ENCODE measurements at places on chromosomes 6 and 20.

DNA sequence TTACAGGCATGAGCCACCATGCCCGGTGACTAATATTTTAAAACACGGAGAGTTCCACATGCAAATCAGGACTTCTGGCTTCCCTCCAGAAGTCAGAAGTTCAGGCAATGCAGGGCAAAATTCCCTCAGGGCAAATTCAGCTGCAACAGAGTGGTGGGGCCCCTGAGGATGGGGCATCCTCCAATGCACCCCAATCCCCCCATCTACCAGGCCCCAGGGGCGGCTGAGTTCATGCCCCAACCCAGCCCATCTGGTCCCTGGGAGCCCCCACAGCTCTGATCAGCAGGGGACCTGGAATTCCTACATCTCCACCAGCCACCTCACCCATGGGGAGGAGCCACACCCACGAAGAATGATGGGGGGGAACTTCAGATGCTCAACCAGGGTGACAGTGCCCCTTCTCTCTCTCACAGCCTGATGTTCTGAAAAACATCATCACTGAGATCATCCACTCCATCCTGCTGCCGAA, 22.6 kb downstream of the BPIFB1 start:
- DNase-seq: no peak

- peak; percentile 70 for DNase-seq
These were observed 67.2 kb upstream of the TBC1D7 start for GRCh38 chr6:13395272-13396237.

DNA sequence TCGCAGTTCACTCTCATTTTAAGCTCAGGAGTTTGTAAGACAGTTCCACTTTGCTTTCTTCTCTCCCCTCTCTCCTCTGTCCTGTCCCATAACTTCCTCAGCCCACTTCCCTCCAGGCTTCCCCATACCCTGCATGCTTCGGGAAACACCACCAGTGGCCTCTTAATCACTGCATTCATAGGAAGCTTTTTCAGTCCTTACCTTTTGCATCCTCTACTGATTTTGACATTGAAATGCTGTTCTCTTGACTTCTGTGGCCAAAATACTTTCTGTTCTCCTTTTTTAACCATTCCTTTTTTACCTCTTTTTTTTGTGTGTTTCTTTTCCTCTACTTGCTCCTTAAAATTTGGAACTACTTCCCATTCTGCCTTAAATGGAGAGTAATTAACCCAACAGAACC, 69.7 kb downstream of the HIVEP1 start:
- DNase-seq: no peak

GRCh38 chr20:62553838-62554161, 78.0 kb upstream of the GATA5 start:
- DNase-seq: no peak

DNA sequence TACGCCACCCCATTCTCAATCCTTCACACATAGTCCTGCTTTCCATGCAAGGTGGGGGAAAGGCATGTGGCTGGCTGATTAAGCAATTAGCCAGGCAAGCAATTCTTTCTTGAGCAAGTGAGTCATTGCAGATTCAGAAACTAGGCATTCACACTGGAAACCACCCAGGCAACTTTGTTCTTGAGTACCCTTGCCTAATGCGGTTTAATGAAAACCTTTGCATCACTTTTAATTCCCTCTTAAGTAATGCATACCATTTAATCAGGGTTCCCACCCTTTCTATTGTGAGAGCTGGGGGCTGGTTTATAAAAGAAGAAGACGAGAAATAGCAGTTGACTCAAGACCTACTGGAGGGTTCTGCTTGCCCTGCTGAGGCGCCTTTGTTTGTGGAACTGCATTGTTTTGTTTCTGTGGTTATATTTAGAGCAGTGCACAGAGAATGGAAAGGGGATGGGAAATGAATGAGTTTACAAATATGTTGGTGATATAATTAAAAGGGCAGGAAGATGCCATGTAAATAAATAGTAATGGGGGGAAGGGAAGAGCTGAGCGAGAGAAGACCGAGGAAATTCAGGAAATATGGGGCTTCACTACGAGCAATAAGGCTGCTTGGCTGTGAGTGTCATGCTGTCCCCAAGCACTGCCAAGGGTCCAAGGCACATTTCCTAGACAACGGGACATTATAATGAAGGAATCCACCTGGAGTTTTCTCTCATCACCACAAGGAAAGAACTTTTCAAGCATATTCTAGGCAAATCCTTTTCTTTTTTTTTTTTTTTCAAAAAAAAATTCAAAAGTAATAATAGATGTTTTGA, 48.8 kb upstream of the TSHZ2 start:
- DNase-seq: no peak

DNA sequence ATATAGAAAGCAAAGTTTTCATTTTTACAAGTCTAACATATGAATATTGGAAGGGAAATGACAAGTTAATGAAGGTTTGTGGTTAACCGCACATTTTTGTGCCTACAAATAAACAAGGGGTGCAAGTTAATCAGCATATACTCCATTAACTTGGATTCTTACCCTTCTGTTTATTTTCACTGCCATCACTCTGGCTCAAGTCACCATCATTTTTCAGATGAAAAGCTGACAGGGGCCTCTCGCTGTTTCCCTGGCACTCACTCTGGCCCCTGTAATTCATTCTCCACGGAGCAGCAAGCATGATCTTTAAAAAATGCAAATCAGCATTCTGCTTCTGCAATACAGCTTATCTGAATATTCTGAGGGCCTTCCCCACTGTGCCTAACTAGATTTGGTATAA, 29.8 kb downstream of the APCDD1L start:
- DNase-seq: no peak

GRCh38 chr6:1598433-1598832, 11.3 kb upstream of the FOXC1 start:
- DNase-seq: no peak

DNA sequence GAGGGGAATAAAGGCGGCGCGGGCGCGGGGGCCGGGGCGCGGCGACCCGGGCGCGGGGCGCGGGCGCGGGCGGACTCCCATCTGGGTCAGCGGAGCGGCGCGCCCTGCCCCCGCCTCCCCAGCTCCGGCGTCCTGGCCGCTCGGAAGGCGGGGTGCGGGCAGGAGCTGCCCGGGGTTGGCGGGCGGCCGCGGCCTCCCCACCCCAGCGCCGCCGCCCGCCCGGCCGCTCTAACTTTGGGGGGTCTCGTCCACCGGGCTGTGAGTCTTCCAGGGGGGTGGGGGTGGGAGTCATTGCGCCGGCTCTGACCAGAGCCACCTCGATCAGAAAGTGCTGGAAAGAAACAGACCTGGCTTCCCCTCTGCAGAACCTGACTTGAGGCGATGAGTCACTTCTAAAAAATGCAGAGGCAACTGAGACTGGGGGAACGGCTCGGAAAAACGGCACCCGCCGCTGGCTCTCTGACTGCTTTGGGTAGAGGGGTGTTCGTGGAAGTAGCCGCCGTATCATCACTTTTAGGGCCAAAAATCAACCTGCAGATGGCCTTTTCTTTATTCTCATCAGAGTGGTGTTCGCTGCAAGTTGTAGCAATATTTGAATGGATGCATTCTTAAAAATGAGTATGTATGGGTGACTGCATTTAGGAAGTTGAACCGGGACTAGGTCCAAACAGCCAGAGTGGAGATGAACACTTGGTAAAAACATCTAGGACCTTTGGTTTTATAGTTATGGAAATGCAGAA, 667 bp downstream of the CAP2 start:
- peak; percentile 3 for DNase-seq

- no peak for DNase-seq
These were observed 11.5 kb upstream of the BCAS4 start for GRCh38 chr20:50783390-50783789.

- DNase-seq: no peak
These were observed 131.7 kb upstream of the HDGFL1 start for GRCh38 chr6:22437665-22438064.

DNA sequence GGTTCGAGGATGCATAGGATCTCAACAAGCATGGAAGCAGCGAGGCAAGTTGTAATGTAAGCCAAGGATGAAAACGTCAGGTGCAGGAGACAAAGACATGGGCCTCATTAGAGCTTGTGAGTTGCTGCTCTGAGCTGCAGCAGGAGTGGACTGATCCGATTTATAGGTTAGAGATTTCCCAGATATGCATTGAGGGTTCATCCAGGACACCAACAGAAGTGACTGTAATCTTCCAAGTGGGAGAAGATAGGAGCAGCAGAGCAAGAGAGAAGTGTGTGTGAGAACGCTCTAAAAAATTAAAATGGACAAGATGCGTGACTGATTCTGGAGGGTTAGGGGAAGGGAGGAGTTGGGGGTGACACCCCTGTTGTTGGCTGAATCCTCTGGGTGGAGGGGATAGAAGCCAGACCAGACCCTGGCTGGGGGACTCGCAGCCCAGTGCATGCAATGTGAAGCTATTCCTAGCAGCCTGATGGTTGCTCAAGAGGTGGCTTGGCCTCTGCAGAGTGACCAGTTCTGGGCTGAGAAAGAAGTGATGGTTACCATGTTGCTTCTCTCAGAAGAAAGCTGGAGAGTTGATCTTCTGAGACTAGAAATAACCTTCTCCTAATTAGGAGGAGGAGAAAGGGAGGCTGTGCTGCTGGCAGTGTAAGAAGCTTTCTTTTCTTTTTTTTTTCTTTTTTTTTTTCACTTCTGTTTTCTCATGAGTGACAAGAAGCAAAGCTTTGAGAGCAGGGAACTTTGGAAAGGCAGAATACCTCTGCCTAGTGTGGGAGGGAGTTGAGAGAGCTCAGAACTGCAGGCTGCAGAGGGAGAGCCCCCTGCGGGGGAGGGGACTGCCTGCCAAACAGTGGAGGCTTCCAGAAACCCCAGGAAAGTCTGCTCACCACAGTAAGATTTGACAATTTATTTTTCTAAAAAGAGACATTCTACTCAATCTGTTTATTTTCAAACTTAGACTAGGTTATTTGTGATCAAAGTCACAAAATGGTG, 116.9 kb downstream of the SLX4IP start:
- no peak for DNase-seq

GRCh38 chr20:13291157-13291556, 70.1 kb downstream of the ISM1 start:
- DNase-seq: no peak

- DNase-seq: no peak
These were observed 703 bp downstream of the MRPL2 start for GRCh38 chr6:43058531-43058930.

DNA sequence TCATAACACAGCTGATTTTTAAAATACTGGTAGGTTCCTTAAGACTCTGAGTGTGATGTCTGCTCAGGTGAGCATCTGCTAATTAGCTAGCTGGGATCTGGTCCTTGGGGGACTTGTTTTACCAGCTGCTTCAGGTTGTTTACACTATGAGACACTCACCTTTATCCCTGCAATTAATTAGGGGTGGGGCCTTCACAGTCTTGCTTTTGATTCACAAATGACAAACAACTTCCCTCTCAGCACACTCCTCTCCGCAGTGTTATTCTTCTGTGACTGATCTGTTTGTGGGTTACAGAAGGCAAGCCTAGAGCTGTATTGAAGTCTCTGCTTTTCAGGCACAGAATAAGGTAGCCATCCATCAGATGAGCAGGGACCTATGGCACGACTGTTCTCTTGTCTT, 62.0 kb upstream of the CD83 start:
- DNase-seq: no peak

GRCh38 chr20:9397928-9398327, 116.5 kb upstream of the LAMP5 start:
- DNase-seq: peak; percentile 18

DNA sequence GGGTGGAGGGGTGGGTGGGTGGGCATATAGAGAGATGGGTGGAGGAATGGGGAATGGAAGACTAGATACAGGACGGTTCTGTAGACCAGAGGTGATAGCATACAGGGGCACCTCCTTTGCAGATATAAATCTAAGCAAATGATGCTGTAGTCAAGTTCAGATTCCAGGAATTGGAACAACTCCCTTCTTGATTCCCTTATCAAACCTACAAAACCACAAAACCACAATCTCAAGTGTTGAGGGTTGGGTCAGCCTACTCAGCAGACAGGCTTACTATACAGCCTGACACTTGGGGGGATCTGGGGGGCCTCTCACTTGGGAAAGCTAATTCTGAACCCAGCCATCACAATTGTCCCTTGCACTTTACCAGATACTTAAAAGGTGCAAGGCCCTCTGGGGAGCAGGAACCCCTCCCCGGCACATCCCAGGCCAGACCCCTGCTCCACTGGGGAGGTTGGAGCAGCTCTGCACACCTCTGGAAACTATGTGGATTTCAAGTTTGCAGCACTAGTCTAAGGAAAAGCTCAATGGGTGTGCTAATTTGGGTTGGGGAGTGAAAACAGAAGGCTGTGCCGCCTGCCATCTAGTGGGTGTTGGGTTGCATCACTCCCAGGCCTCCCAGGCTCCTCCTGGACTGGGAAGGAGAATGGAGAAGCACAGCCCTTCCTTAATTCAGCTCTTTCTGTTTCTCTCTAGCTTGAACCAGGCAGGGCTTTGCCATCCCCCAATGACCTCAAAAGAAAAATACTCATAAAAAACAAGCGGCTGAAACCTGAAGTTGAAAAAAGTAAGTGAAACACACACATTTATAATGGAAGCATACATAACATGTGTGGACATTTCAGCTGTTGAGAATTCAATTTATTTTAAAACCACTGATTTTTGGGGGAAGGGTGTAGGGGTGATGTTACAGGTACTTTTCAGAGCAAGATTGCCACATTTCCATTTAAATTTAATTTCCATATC, 121.2 kb upstream of the LAMP5 start:
- DNase-seq: peak; percentile 6
